GM12864 (cell line): ENCODE measurements at places on chromosomes 6 and 20.
A peak's percentile ranks its signal among the peaks of the same experiment; 100 is the strongest.

DNA sequence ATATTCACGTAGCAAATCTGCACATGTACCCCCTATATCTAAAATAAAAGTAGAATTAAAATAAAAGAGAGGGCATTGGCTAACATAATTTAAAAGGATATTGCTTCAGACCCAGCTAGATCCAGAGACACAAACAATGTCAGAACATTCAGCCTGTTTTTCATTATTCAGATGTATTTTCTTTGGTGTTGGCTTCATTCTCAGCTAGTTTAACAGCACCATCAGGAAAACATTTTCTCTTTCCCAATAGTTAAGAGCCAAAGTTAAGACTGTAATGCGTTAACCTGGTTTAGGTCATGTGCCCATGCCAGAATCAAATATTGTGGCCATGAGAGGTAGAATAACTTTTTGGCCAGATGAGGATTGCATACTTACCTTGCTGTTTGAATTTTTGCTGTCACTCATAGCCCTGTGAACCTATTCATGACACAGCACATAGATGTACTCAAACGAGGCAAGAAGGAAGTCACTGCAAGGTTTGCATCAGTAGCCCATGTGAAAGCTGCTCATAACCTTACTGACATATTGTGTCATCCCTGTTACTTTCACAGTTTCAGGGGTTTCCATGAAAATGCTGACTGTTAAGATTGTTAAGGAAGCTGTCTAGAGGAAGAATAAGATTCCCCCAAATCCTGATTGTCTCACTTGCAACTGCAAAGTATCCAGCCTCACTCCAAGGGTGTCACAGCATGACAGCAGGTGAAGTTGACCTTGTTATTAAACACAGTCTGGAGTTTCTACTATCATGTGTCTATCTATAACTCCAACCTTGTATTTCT is 233.1 kb downstream of the PACRG start:
- no peak for DNase-seq

DNA sequence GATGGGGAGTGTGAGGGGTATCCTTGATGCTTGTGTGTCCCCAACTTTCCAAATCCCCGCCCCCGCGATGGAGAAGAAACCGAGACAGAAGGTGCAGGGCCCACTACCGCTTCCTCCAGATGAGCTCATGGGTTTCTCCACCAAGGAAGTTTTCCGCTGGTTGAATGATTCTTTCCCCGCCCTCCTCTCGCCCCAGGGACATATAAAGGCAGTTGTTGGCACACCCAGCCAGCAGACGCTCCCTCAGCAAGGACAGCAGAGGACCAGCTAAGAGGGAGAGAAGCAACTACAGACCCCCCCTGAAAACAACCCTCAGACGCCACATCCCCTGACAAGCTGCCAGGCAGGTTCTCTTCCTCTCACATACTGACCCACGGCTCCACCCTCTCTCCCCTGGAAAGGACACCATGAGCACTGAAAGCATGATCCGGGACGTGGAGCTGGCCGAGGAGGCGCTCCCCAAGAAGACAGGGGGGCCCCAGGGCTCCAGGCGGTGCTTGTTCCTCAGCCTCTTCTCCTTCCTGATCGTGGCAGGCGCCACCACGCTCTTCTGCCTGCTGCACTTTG is at the start of gene TNF:
TNF (plus strand) TSS at position 231 of the 567 bp plus-strand sequence; CDS start at position 408, 177 bp downstream.
- peak; percentile 71 for DNase-seq

DNA sequence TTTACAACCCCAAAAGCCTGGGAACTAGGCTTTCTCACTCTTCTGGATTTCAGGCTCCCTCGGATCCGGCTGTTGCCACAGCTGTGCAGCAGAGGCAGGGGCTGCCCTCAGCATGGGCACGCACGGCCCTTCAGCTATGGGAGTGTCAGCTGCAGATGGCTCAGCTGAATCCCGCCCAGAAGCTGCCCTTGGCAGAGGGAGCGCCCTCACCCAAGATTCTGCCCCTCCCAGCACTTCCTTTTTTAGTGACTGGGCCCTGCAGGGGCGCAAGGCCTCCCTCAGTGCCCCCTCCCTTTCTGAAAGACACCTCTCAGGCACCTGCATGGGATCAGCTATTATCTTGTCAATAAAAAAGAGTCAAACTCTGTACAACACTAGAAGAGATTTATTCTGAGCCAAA is 67.9 kb upstream of the THBS2 start:
- no peak for DNase-seq

DNA sequence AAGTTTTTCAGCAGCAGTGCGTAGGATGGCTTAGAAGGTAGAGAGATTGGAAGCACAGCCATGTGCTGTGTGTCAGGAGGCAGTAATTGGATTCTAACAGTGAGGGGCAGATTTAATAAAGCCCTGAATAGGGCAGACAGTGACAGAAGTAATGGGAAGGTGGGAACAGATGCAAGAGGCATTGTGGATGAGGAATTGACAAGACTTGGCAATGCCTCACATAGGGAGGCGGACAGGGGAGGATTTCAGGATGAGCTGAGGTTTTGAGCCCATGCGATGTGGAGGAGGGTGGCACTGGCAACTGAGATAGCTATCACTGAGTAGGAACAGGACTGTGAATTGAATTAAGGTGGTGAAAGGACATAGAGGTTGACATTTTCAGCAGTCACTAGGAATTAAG is 262.2 kb upstream of the FLRT3 start:
- no peak for DNase-seq

GRCh38 chr6:7219310-7219709 is 93.7 kb downstream of the SSR1 start:
- DNase-seq = no peak

DNA sequence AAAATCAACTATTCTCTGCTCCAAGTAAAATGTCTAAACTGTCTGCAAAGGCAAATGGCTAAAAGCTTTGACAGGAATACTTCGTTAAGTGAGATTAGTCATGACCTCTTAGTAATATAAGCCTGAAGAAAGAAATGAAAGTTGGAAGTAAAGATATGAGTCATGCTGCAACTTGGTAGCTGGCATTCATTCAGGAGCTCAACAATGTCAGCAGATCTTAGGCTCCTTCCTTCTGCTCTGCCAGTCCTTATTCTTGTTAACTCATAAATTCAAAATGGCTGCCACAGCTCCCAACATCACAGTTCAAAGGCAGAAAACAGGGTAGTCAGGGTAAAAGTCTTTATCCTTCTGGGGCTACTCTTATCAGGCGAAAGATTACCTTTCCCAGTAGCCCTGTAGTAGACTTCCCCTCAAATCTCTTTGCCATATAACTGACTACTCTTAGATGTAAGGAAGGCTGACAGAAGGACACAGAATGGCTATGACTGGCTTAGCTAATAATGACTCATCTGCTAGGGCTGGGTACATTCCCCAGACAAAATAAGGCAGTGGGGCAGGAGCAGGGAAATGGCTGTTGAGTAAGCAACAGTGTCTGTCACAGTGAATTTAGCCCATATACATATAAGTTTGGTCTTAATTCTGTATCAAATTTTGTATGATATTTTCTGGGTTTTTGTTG is 24.4 kb upstream of the C6orf62 start:
- DNase-seq = peak; percentile 65

DNA sequence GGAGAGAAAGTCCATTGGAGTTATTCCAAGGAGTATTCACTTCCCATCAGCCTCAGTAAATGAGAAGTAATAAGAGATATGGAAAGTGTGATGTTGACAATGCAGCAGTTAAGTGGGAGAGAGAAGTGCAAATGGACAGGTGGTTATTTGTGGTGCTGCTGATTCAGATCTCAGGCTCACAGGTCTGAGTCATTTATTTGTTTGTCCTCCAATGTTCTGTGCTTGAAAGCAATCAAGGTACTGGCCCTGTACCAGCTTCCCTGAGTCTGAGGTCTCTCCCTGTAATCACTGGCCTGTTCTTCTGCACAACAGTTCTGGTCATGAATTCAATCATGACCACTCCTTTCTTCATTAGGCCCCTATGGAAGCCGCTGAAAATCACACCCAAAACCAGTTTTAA is 827.7 kb downstream of the MAFB start:
- DNase-seq = no peak

- no peak for DNase-seq
These were observed 290.4 kb upstream of the HSF2 start for GRCh38 chr6:122109075-122109474.

- DNase-seq = no peak
These were observed 5.8 kb downstream of the OR2B3 start for GRCh38 chr6:29081312-29081711.

- no peak for DNase-seq
These were observed 29.3 kb upstream of the PDYN start for GRCh38 chr20:2023151-2023550.

GRCh38 chr6:151096255-151096612 is 143.5 kb upstream of the AKAP12 start:
- no peak for DNase-seq

GRCh38 chr20:2563116-2563515 is 26.7 kb downstream of the TMC2 start:
- no peak for DNase-seq

DNA sequence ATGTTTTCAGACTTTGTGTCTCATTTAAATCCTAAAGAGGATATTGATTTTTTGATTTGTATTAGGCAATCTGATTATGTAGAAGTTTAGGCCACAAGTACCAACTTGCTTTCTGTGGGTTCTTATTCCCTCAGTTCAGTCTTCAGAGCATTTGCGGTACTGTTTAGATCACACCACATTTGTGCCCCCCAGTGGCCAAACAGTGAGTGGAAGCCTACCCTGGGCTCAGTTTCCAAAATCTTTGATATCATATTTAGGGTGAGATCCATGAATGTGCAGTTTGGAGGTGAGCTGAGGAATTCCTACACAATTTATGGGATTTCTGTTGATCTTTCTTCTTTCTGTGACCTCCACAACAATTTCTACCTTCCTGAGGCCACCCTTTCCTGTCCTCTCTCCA is 92.3 kb upstream of the FUT9 start:
- no peak for DNase-seq

GRCh38 chr6:105015482-105015881 is 58.6 kb downstream of the LIN28B start:
- DNase-seq = no peak

- DNase-seq = no peak
These were observed 120.5 kb downstream of the MAP3K7 start for GRCh38 chr6:90466154-90466940.

DNA sequence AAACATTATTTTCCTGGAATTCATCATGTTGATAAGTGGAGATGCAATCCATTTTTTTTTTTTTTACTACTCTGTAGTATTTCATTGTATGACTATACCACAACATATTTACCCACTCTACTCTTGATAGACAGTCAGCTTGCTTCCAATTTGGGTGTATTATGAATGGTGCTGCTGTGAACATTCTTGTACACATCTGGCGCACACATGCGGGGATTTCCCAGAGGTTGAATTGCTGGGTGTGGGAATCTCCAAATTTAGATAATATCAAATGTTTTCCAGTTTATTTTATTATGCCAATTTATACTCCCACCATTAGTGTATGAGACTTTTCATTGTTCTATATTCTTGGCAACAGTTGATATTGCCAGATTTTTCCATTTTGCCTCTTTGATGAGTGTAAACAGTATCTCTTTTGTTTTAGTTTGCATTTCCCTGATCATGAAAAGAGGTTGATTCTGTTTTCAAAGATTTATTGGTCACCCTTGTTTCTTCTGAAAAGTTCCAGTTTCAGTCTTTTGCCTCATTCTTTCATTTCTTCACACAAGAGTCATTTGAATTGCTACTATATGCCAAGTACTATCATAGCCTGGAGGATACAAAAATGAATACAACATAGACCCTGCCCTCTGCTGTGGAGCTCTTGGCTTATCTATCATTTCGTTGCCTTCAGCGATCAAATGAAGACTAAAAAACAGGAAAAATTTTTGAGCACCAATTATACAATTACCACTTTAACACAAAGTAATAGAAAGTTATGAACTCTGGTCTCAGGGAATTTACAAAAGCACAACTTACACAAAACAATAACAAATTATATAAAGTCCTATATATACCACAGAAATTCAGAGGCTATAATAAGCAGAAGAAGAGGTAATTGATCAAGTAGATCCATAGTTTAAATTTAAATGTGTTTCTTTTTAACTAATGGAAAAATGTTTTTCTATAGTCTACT is 17.1 kb upstream of the NCOA7 start:
- DNase-seq = no peak

DNA sequence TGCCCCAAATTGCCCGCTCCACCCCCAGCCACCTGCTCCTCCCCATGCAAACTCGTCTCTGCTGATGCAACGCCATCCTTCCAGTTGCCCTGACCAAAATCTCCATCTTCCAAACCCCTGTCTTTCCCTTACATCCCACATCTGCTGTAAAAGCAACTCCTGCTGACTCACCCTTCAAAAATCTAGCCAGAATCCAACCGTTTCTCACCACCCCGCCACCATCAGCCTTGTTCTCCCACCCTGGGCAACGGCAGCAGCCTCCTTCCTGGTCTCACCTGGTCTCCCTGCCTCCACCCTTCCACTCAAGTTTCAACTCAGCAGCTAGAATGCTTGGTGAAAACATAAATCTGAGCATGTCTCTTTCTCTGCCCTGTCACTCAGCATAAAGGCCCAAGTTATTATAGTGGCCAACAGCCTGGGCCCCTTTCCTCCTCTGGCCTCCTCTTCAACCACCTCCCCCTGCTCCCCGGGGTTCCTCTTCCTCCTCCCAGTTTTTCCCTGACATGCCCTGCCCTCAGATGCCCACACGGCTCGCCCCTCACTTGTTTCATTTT is 7.2 kb upstream of the SYNJ2 start:
- DNase-seq = no peak
